GM04504 (cell line): ENCODE measurements at places on chromosomes 7 and 10.

DNA sequence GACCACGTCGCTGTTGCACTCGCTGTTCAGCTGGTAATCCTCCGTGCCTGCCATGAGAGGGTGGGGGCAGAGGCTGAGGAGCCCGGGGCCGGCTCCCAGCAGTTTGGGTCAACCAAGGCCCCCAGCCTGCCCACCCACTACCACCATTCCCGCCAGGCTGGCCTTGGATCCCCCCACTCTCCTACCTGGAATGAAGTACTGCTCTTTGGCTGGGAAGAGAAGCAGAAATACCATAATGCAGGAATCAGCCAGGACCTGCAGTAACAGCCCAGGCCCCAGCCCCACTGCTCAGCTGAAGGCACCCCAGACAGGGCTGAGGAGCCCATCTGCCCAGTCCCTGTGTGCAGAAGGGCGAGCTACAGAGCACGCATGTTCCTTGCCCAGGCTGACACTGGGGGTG lies 138.0 kb downstream of the SLIT1 start:
- no peak for DNase-seq

DNA sequence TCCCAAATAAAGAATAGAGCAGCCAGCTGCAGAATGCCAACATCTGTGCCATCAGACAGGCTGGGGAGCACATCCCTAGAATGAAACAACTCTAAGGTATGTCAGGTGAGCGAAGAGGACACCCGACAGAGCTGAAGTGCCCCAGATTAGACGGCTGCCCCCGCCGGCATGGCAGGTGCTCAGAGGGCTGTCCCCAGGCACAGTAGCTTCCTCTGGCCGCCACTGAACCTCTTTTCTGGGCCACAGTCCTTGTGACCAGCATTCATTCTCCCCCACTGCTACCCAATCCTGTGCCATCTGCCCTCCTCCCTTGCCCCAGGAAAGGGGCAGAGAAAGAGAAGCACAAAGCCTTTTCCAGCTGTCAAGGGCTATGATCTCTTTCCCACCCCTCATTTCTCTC lies 41.7 kb downstream of the RGS10 start:
- no peak for DNase-seq

DNA sequence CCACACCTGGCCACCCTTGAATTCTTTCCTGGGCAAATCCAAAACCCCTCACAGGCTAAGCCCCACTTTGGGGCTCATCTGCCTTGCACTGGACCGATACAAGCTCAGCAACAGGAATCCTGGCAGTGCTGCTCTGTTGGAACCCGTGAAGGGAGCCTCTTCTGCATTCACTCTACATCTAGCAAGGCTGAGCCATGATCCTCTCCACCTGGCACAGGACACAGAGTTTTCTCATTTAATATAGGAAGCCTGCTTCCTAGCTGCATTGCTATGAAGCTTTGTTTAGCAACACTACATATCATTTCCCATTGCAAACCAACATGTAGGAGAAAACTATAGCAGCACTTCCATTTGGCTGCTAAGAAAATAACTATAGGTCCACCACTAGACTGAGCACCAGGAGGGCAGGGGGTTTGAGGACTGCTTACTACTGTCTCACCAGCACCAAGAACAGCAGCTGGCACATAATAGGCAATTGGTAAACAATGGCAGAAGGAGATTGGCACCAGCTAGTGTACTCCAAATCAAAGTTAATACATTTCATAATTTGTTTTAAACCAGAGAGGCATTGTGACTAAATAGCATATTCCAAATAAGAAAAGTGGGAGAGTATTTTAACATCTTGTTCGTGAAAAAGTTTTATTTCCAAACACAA lies 56.1 kb downstream of the CPVL start:
- DNase-seq: no peak

- no peak for DNase-seq
Observed at GRCh38 chr10:95987685-95988426, 55.5 kb upstream of the CCNJ start.

DNA sequence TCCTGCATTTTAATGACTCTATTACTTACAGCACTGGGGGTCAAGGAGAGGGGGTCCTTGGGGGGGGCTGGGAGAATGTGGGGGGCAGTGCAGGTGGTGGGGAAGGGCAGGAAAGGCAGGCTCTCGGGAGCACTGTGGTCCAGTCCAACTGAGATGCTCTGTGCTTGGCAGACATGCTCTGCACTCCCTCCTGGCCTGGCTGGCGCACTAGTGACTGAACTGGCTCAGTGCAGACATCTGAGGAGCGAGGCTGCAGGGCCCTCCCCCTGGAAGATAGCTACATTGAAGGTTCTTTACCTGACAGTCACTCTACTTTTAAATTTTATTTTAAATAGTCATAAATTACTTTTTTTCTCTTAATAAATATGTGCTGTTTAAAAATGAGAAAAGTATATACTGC lies 105.7 kb downstream of the NEURL1 start:
- DNase-seq: no peak
